ENCODE measurements at places on chromosomes 5 and 9.

DNA sequence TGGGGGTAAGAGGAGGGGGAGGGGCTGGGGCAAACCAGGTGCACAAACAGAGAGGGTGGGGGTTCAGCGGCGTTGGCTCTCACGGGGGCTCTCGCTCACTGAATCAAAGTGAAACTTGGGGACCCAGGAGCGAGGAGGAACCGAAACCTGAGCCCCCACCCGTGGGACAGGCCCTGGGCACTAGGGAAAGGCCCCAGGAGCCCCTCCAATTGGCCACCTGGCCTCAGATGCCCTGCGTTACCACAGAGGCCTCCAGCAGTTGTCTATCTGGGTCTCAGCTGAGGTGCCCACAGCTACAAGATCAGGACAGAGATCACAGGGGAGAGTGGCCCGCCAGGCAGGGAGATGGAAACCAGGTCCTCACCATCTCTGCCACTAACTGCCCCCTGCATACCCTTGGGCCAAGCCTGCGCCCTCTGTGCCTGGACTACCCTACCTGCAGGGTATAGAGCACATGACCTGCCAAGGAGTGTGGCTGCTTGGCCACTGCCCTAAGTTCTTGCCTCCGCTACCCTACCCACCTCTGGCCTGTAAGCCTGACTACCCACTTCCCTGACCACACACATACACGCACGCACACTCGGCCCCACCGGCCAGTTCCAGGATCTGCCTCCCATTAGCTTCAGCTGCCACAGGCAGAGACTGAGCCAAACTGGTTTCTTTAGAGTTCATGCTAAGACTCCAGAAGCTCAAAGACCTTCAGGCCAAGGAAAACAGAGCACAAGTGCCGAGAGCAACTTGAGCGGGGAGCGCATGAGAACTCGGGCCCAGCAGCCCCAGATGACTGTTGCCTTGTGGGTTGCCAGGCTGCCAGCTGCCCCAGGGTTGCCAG, 39.9 kb downstream of the PAX5 start:
- DNase-seq: no peak

DNA sequence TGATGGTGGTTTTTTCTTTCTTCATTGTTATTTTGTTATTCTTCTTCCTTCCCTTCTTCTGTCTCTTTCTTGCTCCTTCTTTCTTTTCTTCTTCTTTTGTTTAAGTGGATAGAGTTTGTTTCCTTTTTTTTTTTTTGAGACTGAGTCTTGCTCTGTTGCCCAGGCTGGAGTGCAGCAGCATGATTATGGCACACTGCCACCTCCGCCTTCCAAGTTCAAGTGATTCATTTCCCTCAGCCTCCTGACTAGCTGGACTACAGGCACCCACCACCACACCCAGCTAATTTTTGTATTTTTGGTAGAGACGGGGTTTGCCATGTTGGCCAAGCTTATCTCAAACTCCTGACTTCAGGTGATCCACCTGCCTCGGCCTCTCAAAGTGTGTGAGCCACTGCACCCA, 40.3 kb downstream of the JAK2 start:
- no peak for DNase-seq

DNA sequence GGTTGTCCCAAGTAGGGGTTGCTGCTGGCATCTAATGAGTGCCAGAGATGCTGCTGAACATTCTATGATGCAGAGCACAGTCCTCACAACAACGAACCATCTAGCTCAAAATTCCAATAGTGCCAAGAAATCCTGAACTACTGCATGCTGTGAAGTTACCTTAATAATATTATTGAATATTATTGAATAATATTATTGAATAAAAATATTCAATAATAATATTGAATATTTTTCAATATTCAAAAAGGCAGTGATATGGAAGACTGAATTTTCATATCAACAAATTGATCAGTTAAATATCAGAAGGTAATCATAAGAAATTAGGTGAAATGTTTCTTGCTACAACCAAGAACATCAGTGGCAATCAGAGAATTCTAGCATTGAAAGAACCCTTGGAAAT, 2.8 kb downstream of the HTR4 start:
- DNase-seq: no peak

DNA sequence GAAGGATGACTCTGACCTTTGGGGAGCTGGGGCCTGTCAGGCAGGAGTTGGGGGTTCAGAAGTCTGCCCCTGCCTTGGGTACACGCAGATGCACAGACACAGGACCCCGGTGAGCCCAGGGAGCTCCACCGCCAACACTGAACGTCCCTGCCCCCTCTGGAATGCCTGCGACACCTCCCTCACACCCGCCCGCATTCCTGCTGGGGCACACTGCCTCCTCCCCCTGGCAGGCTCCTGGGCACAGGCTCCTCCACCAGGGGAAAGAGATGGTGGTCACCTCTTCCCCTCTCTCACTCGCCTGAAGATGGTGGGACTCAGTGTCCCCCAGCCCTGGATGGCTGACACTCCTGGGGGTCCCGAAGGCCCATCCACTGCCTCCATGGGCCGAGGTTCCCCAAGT, 12.0 kb downstream of the CRB2 start:
- no peak for DNase-seq

GRCh38 chr9:125889476-125890419, 142.6 kb downstream of the PBX3 start:
- DNase-seq: peak; percentile 65

- no peak for DNase-seq
Measured at GRCh38 chr5:137572042-137572695, 73.0 kb upstream of the SPOCK1 start.

GRCh38 chr9:99516657-99517049, 294.6 kb downstream of the SEC61B start:
- no peak for DNase-seq

DNA sequence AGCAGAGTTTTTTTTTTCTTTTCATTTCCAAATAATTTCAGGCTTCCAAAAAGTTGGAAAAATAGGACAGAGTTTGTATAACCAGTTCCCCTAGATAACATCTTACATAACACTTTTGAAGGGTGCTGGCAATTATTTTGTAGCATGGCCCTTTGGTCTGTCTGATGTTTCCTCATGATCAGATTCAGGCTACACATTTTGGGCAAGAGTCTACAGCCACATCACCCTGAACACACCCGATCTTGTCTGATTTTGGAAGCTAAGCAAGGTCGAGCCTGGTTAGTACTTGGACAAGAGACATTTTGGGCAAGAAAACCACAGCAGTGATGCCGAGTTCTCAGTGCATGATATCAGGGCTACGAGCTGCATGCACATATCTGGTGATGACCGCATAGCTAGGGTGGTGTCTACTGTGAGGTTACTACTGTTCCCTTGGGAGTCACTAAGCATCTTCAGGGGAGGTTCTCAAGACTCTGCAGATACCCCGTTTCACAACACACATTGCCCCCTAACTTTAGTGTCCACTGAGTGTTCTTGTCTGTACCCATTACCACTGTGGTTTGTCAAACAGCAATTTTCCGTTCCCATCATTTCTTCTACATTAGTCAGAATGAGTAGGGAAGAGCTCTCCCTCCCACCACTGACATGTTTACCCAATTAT, 86.2 kb downstream of the TTC39B start:
- DNase-seq: no peak

GRCh38 chr9:129881547-129882324, 46.5 kb downstream of the USP20 start:
- no peak for DNase-seq

DNA sequence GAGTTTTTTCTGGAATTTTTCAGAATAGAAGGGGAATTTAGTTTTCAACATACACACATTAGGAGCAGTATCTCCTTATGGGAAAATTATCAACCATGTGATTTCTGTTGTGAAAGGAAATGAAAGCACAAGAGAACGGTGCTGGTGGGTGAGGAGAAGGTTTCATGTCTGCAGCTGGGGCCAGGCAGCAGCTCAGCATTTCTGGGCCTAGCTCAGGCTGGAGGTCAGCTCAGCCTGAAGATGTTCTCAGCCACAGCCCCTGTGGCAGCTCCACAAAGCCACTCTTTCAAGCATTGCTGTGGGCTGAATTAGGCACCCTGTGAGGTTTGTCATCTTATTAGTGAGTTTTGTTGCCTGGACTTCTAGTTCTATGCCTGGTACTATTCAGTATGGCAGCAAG, 90.3 kb downstream of the DIRAS2 start:
- no peak for DNase-seq

DNA sequence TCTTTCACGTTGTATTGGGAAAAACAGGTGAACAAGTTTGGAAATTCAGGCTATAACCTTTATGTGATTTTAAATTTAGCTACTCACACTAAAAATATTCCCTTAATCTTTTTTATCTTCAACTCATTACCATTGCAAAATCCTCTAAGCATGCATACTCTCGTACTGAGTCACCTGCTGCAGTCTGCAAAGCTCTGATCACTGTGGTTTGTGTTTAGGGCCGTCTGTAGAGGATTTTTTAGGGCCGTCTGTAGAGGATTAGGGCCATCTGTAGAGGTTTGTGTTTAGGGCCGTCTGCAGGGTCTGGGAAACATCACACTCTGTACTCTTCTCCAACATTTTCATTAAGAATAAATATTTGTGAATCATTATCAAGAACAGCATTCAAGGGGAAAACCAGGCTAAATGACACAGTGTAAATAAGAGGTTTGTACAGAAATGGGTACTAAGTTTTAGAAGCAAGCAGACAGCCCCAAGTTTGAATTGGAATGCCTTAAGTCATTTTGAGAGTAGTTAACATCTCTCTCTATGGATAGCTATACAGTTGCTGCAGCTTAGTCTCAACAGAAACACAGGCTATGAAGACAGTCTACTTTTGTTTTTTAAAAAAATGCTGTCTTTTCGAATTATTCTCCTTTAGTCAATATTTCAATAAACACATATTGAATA, 155.0 kb upstream of the TSLP start:
- DNase-seq: peak; percentile 58

DNA sequence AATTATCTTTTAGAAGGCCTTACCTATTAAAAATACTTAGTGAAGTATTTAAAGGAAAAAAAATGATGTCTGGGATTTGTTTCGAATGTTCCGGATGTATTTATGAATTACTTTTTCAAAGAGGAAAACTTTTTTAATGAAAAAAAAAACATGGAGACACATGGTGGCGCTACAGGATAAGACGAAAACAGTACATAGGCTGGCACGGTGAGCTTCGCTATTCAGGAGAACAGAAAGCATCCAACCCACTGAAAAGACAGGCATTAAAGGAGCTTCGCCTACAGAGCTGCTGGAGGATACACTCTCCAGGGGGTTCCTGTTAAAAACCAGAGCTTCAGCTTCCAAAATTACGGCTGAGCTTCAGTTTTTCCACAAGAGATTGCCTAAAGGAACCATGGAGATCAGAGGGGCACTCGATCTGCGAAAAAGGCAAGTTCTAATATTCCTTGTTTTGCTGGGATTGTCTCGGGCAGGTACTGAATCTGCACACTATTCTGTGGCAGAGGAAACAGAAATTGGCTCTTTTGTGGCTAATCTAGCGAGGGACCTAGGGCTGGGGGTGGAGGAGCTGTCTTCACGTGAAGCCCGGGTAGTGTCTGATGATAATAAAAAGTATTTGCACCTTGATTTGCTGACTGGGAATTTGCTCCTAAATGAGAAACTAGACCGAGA, at the start of gene PCDHB14:
PCDHB14 (plus strand) TSS at position 232 of the 672 bp plus-strand sequence; CDS start at position 395, 163 bp downstream.
- DNase-seq: peak; percentile 47

GRCh38 chr9:6889868-6890267, 132.1 kb downstream of the KDM4C start:
- no peak for DNase-seq

Measured in WERI-Rb-1 (cell line).